ENCODE measurements at places on chromosomes 11 and 22. TPM values are rescaled to one million over a fixed set of nuclear protein-coding genes. Genes with fewer than 3 reads are reported as not detected.

DNA sequence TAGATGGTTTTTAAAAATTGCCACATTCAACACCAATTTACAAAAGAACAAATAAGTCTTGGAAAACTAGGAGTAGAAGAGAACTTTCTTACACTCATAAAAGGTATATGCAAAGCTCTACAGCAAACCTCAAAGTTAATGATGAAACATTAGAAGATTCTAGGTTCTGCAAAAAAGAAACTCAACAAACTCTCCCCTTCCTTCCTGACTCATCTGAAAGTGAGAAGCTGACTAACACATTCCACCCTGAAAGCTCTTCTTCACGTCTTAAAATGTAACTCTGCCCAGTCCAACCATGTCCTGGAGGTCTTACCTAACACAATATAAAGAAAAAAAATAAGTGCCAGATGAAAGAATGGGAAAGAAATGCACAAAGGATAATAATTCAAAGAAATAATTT, 218.9 kb upstream of the ISX start:
- no peaks in the 10 kb centered on the region for H3K27me3 ChIP-seq
- no peak overlapping the region for H3K27ac ChIP-seq
- no peaks in the 10 kb centered on the region for H3K36me3 ChIP-seq
- no peaks in the 10 kb centered on the region for H3K4me1 ChIP-seq
- DNase-seq = no peak
- H3K4me3 ChIP-seq = no peak overlapping the region

DNA sequence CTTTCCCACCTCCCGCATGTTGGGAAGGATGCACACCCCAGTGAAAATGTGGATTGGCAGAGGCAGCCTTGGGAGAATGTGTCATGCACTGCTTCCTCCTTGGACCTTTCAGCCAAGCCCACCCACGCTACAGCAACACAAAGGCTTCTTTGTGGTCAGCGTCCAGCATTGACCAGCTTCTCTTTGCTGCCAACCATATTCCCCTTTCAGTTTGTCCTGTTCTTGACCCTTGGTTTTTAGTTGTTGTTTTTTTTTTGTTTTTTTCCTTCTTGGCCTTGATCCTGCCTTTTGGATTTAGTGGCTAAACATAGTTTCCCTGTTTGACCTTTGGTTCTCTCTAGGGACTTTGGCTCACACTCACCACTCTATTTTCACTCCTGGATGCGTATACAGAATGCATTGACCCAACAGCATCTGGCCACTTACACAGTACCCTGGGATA, 573.6 kb downstream of the INSC start:
- H3K4me3 ChIP-seq = no peak overlapping the region
- DNase-seq = no peak
- no peaks in the 10 kb centered on the region for H3K4me1 ChIP-seq
- H3K27ac ChIP-seq = no peak overlapping the region
- no peaks in the 10 kb centered on the region for H3K36me3 ChIP-seq
- no peaks in the 10 kb centered on the region for H3K27me3 ChIP-seq

- H3K27me3 ChIP-seq = no peaks in the 10 kb centered on the region
- DNase-seq = no peak
- H3K27ac ChIP-seq = no peak overlapping the region
- H3K4me1 ChIP-seq = no peaks in the 10 kb centered on the region
- peaks cover 4% of the 10 kb centered on the region for H3K36me3 ChIP-seq
Measured at GRCh38 chr11:12901272-12901671, 107.8 kb upstream of the RASSF10 start.

- no peaks in the 10 kb centered on the region for H3K36me3 ChIP-seq
- peaks cover 50% of the 10 kb centered on the region for H3K27me3 ChIP-seq
- no peak for DNase-seq
- no peaks in the 10 kb centered on the region for H3K4me1 ChIP-seq
- peak overlapping the region; percentile 25 for H3K4me3 ChIP-seq
- H3K27ac ChIP-seq = no peak overlapping the region
Measured at GRCh38 chr22:48576333-48577013, 1251.2 kb downstream of the BRD1 start.

DNA sequence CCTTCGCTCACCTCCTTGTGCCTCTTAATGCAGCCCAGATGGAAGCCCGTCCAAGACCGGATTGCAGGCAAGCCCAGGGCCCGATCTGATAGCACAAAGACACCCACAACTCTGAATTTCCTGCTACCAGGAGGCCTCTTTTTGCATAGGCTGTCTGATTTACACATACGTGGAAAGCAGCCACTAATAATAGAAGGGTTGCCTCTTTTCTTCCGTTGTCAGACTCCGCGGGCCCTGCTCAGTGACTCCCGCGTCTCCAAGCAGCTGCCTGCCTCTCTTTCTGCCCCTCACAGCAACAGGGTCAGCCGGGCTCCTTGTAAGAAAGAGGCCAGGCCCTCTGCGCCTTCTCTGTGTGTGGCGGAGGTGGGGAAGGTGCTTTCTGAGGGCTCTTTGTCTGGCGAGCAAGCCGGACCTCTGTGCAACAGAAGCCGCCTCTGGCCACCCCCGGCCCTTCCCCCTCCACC, 26.7 kb downstream of the FLI1 start:
- H3K36me3 ChIP-seq = no peaks in the 10 kb centered on the region
- peak overlapping the region; percentile 82 for H3K27ac ChIP-seq
- no peaks in the 10 kb centered on the region for H3K27me3 ChIP-seq

DNA sequence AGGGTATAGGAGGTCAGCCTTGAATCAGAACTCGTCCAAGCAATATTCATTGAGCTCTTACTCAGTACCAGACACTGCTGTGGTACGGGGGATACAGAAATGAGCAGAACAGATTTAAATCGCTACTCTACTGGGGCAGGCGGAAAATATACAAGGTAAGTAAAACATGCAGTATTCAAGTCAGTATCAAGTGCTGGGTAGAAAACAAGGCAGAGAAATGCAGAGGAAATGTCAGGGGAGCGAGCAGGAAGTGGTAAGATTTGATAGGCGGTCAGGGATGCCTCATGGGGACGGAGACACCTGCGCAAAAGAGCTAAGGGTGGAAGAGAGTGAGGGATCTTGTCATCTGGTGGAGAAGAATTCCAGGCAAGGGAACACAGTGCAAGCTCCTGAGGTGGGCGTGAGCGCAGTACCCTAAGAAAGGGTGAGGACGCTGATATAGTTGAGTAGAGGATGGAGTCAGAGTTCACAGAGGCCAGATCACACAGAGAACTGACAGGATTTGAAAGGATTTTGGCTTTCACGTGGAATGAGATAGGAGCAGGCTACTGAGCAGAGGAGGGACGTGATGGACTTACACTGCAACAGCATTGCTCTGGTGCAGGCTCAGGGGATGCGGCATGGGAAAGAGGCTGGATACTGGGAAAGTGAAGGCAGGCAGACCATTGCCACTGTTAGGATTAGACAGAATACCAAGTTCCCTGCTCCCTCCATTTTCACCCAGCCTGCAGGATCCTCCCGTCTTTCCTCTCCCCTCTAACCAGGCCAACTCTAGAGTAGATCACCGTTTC, 35.8 kb downstream of the SC5D start:
- H3K36me3 ChIP-seq = no peaks in the 10 kb centered on the region
- H3K4me1 ChIP-seq = no peaks in the 10 kb centered on the region
- peaks cover 7% of the 10 kb centered on the region for H3K27me3 ChIP-seq
- no peak overlapping the region for H3K27ac ChIP-seq

DNA sequence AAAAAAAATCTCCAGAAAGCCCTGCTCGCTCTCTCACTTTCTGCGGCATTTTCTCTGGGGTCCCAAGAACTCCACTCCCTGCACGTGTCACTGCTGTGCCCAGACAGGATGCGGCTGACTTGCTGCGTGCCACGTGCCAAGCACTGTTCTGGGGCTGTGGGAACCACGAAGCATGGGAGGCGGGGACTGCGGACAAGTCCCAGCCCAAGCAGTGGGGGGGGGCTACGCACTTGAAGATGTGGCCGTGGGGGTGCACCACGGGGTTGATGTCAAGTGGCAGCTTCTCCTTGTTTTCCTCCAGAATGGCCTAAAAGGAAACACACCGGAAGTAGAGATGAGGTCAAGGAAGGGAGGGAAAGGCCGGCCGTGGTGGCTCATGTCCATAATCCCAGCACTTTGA, 10.8 kb downstream of the TTLL12 start:
- H3K36me3 ChIP-seq = peaks cover 52% of the 10 kb centered on the region
- no peak overlapping the region for H3K4me3 ChIP-seq
- H3K27me3 ChIP-seq = no peaks in the 10 kb centered on the region
- no peaks in the 10 kb centered on the region for H3K4me1 ChIP-seq
- no peak overlapping the region for H3K27ac ChIP-seq

GRCh38 chr11:30938171-30938570, 352.0 kb upstream of the MPPED2 start:
- no peak overlapping the region for H3K27ac ChIP-seq
- no peaks in the 10 kb centered on the region for H3K4me1 ChIP-seq
- no peaks in the 10 kb centered on the region for H3K27me3 ChIP-seq
- H3K36me3 ChIP-seq = no peaks in the 10 kb centered on the region

- H3K27ac ChIP-seq = no peak overlapping the region
- H3K36me3 ChIP-seq = no peaks in the 10 kb centered on the region
- H3K4me1 ChIP-seq = no peaks in the 10 kb centered on the region
- H3K27me3 ChIP-seq = no peaks in the 10 kb centered on the region
Measured at GRCh38 chr22:49009359-49010063, 818.2 kb downstream of the BRD1 start.

GRCh38 chr11:64006398-64006797, 20.2 kb downstream of the OTUB1 start:
- no peaks in the 10 kb centered on the region for H3K36me3 ChIP-seq
- H3K27me3 ChIP-seq = no peaks in the 10 kb centered on the region
- H3K4me3 ChIP-seq = no peak overlapping the region
- no peak overlapping the region for H3K27ac ChIP-seq

- no peaks in the 10 kb centered on the region for H3K4me1 ChIP-seq
- no peaks in the 10 kb centered on the region for H3K27me3 ChIP-seq
- no peak for DNase-seq
- H3K36me3 ChIP-seq = no peaks in the 10 kb centered on the region
- H3K4me3 ChIP-seq = no peak overlapping the region
- no peak overlapping the region for H3K27ac ChIP-seq
Measured at GRCh38 chr11:47028195-47029093, 91.9 kb downstream of the CSTPP1 start.

DNA sequence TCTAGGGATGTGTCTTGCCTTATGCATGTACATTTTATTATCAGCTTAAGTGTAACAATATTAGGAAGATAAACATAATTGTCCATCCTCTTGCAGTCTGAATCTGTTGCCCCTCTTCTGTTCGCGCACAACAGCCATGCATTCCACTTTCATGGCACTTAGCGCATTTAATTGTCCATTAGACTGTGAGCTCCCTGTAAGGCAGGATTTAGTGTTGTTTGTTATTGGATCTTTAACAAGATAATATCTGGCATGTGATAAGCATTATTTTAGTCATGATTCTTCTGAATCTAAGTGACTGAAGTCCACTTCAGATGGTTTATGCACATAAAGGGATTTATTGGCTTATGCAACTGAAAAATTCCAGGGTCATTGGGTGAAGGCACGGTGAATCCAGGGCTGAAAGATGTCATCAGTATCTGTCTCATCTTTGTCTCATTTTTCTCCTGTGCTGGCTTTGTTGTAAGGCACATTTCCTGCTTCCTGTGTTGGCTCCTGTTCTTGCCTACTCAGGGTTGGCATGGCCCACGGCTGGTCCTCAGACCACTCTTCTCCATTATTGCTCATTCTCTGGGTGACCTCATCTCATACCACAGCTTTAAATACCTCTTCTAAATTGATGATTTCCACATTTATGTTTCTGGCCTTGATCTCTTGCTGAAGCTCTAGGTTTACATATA, 37.6 kb downstream of the ATXN10 start:
- H3K27me3 ChIP-seq = no peaks in the 10 kb centered on the region
- peaks cover 29% of the 10 kb centered on the region for H3K36me3 ChIP-seq
- no peaks in the 10 kb centered on the region for H3K4me1 ChIP-seq
- H3K4me3 ChIP-seq = no peak overlapping the region
- no peak overlapping the region for H3K27ac ChIP-seq

GRCh38 chr22:47114813-47115517, 352.5 kb downstream of the TBC1D22A start:
- no peak overlapping the region for H3K27ac ChIP-seq
- H3K27me3 ChIP-seq = no peaks in the 10 kb centered on the region
- H3K4me1 ChIP-seq = no peaks in the 10 kb centered on the region
- no peak for DNase-seq

GRCh38 chr22:42365111-42365865, 66.9 kb downstream of the NFAM1 start:
- peaks cover 18% of the 10 kb centered on the region for H3K4me1 ChIP-seq
- DNase-seq = no peak
- H3K36me3 ChIP-seq = no peaks in the 10 kb centered on the region
- no peak overlapping the region for H3K4me3 ChIP-seq

DNA sequence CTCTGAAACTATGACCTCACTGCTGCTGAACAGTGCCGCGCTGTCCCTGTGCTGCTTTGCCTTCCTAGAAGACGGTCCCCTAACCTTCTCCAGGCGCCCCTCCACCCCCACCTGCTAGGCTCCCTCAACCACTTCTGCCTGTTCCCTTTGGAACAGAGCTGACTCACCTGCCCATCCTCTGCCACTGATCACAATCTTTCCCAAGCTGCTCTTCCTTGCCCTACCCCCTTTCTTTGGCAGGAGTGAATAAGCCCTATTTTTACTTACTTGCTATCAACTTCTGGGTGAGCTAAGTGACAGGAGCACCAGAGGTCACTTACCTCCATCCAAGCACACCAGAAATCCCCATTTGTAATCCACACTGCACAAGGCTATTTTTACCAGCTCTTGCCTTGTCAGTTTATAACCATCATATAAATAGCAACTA, 116.0 kb upstream of the BID start:
- no peaks in the 10 kb centered on the region for H3K27me3 ChIP-seq
- peaks cover 22% of the 10 kb centered on the region for H3K36me3 ChIP-seq
- no peak overlapping the region for H3K4me3 ChIP-seq
- DNase-seq = no peak

- H3K27ac ChIP-seq = no peak overlapping the region
- no peaks in the 10 kb centered on the region for H3K4me1 ChIP-seq
- no peak overlapping the region for H3K4me3 ChIP-seq
- peak; percentile 51 for DNase-seq
Measured at GRCh38 chr11:1234771-1235305, 12.0 kb downstream of the MUC5B start.

- no peak overlapping the region for H3K27ac ChIP-seq
- H3K4me1 ChIP-seq = peaks cover 4% of the 10 kb centered on the region
- H3K36me3 ChIP-seq = no peaks in the 10 kb centered on the region
- H3K27me3 ChIP-seq = no peaks in the 10 kb centered on the region
Measured at GRCh38 chr11:118056806-118057205, 20.1 kb upstream of the TMPRSS4 start.

The TRIM51 gene
- not detected for total RNA-seq

The FGF3 gene
- total RNA-seq = not detected

The TEAD1 gene
- total RNA-seq = 72.3 TPM

The SMTNL1 gene
- total RNA-seq = not detected

The PIH1D2 gene
- total RNA-seq = 1.3 TPM

The VSTM5 gene
- not detected for total RNA-seq

All from upper lobe of right lung (tissue), 1 donor.